ENCODE measurements at places on chromosomes 1 and 21.

- peak; percentile 72 for DNase-seq
Observed at GRCh38 chr1:161192476-161193465, 6.1 kb downstream of the ADAMTS4 start.

GRCh38 chr1:183810121-183810520 lies 5.2 kb downstream of the RGL1 start:
- DNase-seq, result peak; percentile 20

DNA sequence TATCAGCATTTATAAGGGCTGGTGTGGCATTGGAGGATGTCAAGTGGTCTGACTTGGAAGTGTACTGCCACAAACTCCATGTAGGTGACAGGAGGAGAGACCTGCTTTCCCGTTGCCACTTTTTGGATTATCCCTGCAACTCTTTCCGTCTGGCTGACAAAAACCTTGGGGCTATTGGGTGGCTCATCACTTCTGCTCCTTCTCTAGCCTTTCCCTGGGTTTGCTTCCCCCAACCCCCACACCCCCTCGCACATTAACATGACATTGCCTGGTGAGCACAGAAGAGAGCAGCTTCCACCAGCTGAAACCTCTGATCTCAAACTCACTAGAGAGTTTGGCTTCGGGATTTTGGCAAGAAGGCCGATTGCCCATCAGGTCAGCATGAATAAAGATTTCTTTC lies 39.2 kb downstream of the PROX1 start:
- DNase-seq, result no peak

GRCh38 chr1:111895017-111895416 lies 94.5 kb downstream of the KCND3 start:
- no peak for DNase-seq

DNA sequence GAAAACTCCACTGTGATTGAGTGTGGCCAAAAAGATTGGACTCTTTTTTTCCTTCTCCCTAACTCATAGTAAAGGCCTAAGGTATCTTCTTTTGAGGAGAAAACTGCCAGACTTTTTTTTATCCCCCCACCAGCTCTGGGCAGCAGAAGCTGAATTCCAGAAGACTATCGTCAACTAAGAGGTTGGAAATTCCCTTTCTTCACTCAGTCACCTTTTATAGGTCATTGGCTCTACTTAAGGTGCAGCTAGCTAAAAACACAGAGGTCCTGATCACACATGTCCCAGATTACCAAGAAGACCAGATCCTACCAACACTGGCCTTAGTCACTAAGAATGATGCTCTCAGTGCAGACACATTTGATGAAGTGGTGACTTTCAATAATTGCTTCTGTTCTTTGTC lies 1441.2 kb downstream of the PLA2G4A start:
- DNase-seq, result peak; percentile 84

- DNase-seq, result no peak
Observed at GRCh38 chr1:200301152-200301551, 108.7 kb downstream of the ZNF281 start.

- DNase-seq, result no peak
Observed at GRCh38 chr1:163472651-163473248, 151.0 kb downstream of the NUF2 start.

DNA sequence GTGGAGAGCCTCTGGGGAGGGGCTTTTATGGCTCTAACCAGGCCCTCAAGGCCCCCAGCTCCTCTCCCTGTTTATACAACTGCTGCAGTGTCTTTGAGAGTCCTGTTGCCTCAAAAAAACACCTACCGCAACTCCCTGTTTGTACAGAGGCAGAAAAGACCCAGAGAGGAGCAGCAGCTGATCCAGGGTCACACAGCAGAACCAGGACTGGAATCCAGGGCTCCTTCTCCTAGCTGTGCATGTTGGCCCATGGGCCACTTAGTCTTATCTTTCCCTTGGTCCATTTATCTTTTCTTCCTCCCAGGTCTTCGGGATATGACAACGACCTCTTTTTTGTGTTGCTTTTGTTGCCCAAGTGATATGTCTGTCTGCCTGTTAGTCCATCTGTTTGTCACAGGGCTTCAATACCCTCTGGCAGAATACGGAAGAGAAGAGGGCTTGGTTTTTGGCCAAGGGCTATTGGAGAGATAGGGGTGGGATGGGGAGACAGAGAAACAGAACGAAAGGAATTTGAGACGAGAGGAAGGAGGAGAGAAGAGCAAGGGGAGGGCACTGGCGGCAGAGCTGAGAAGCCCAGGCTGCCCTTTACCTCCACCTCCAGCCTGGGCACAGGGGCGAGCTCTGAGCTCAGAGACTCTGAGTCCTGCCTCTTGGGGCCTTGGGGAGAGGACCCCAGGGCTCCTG lies 33.5 kb upstream of the WASF2 start:
- no peak for DNase-seq

GRCh38 chr1:207214453-207214852 lies 107.0 kb upstream of the CD55 start:
- no peak for DNase-seq

GRCh38 chr1:31872658-31873636 lies 57.1 kb upstream of the SPOCD1 start:
- DNase-seq, result no peak

DNA sequence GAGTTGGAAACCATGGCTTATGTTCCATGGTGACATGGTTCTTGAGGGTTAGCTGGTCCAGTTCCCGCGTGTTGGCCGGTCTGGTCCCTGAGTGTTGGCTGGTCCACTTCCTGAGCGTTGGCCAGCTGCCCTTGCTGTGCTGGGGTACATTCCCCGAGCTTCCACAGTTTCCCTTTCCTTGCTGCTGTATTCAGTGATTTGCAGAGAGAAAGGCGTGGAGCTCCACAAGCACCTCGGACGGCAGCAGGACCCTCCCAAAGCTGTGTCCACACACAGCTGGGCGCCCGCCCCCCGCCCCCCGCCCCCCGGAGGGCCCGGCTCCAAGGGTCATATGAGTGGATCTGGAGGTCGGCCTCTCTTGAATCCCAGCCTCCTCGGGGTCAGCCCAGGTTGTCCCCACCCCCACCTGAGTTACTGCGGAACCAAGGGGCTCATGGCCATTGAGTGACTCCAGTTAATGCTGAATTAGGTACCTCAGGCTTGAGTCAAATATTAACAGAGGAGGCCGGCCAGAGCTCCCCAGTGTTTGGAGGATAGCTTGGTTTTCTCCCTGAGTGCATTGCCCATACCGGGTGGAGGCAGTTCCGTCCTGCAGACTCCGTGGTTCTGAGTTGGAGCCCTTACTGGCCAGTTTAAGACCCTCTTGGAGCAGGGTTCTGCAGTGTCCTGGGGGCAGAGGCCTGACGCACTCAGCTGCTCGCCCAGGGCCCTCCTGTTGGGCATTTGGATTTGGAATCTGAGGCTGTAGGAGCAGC lies 18.4 kb downstream of the COL18A1 start:
- peak; percentile 73 for DNase-seq

- no peak for DNase-seq
Observed at GRCh38 chr1:171762143-171762563, 19.3 kb upstream of the METTL13 start.

GRCh38 chr1:76124196-76124595 lies 49.6 kb downstream of the ST6GALNAC3 start:
- DNase-seq, result peak; percentile 93

GRCh38 chr1:200206340-200206739 lies 178.8 kb downstream of the NR5A2 start:
- peak; percentile 91 for DNase-seq

- DNase-seq, result no peak
Observed at GRCh38 chr1:201100169-201100930, 11.9 kb downstream of the CACNA1S start.

DNA sequence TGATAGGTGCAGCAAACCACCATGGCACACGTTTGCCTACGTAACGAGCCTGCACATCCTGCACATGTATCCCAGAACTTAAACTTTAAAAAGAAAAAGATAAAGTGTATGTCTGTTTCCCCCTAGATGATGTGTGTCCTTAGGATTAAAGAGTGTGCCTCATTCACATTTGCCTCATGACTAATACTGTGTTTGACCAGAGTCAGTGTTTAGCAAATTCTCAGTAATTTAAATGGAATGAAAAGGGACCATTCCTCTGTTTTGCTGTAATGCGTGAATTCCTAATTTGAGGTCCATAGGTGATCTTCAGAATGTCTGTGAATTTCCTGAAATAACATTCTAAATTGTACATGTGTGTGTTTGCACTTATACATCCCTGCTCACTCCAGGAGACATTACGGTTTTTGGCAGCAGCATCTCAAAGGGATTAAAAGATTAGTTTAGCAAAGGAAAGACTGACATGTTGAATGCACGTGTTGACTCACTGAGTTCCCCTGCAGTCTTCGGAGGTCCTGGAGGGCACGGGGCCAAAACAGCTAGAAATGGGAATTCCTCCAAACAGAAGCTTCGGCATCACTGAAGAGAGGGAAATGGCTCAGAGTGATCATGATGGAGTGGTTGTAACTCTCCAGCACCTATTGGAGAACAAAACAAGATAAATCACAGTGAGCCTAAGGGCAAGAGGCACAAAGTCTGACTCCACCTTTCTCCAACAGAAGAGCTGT lies 19.1 kb upstream of the SLC35F3 start:
- no peak for DNase-seq

DNA sequence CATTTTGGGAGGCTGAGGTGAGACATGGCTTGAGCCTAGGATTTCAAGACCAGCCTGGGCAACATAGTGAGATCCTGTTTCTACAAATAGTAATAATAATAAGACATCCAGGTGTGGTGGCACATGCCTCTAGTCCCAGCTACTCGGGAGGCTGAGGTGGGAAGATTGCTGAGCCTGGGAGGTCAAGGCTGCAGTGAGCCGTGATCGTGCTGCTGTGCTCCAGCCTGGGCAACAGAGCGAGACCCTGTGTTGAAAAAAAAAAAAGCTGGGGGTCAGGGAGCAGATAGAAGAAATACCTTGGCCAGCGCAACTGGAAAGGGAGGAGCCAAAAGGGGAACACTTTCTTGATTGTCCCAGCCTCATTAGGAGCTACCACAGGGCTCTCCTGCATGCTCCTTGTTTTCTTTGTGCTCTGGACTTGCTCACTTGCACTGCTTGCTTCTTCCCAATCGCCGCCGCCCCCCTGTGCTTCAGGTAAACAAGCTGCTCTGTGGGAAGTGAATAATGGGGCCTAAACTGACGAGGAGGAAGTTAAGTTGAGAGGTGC lies 31.1 kb downstream of the PBX1 start:
- DNase-seq, result no peak

- DNase-seq, result no peak
Observed at GRCh38 chr1:172778456-172779455, 119.9 kb downstream of the FASLG start.

DNA sequence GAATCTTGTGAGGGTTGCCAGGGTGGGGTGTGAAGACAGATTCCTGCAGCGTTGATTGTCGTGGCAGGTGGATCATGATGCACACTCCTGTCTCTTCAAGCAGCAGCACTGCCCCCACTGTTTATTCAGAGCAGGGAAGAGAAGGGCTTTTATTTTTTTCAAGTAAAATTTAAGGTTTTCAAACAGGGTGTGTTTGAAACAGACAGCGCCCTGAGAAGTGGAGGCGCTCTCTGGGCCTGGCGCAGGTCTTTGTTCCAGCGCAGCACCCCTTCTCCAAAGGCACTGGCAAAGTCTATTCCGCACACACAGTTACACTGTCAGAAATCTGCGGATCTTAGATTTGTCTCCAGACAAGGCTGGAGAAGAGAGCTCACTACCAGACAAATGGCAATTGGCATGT lies 7.0 kb downstream of the C1orf53 start:
- DNase-seq, result no peak

DNA sequence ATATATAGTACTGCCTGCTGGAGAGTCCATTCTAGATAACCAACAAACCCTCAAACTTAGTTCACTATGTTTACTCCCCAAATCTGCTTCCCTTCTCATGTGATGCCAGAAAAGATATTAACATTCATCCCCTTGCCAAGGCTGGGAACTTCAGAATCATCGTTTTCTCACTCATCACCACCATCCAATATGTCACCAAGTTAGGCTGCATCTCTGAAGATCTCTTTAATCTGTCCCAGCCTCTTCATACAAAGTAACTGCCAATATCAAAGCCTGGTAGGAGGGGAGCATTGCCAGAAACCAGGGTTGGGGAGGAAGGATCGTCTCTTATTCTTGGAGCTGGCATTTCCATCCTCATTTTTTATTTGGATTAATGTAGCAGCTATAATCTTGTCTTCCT lies 71.6 kb downstream of the XCL2 start:
- DNase-seq, result no peak

- no peak for DNase-seq
Observed at GRCh38 chr1:89667691-89668090, 34.8 kb downstream of the LRRC8C start.

DNA sequence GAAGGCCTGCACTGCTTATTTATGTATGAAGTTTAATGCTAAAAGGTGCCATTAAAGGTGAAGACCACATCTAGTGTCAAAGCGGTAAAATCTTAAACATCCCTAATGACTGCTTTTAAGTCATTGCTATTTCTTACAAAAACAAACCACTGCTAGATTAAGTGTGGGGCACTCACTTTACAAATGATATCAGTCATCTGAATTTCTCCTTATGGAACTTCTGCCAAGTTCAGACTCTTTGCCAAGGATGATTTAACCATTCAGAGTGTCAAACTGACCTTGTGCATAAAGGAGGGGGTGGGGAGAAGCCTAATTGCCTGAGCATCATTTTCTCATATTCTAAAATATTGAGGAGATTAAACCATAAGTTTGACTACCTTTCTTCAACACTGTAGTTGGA lies 271.5 kb downstream of the TGFB2 start:
- no peak for DNase-seq

GRCh38 chr1:39500862-39501389 lies 9.5 kb downstream of the BMP8A start:
- no peak for DNase-seq

DNA sequence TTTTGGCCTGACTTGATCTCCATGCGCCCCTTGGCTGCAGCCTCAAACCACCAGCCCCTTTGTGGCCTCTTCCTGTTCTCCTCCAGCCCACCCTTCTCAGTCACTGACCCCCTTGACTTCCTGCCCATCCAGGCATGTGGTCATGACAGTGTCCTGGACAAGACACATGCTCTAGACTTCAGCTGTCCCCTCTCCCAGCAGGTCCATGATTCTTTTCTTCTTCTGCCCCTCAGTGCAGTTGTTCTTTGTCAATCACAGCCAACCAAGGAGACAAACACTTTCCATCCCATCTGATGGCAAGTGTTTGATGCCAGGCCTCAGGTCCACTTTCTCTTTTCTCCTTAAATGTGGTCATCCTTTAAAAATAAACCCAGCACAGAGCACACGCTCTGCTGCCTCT lies 49.7 kb downstream of the SYT6 start:
- no peak for DNase-seq

DNA sequence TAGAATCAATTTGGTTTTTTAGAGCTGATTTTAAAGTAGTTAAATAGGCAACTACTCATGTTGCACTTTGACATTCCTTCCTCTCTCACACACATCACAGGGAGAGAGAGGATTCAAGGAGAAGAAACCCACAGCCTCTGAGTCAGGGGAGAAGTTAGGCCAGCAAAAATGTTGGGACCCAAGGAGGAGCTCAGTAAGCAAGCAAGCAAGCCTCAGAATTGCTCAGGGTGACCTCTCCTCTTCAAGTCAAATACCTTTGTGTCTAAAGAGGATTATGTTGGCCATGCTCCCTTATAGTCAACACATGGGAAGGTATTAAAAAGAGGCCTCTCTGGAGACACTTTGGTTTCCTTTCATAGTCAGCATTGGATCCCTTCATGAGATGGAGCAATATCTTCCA lies 80.5 kb upstream of the WARS2 start:
- peak; percentile 56 for DNase-seq

Measured in kidney tubule cell (primary cell).